GM13976 (cell line): ENCODE measurements at places on chromosomes 7 and 10.

DNA sequence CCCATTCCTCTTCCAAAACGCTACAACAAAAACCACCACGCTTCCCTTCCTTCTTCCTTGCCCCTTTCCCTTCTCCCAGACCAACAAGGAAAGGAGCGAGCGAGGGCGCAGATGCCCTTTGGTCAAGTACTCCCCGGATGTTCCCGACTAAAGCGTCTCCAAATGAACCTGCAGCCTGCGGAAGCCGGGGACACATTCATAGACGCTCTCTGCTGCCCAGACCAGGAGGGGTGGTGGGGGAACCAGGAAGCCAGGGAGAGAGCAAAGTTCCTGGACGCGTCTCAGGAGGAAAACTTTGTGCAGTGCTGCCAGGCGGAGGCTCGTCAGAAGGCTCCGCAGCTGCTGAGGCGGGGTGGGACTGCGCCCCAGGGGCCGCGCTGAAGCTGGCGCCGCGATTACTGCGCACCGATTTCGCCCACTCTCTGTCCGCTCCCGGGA, 754 bp downstream of the SEMA3D start:
- DNase-seq: peak; percentile 10

- DNase-seq: no peak
These were observed 21.8 kb upstream of the INPP5F start for GRCh38 chr10:119703903-119704508.

- DNase-seq: no peak
These were observed 27.6 kb downstream of the SNX13 start for GRCh38 chr7:17912536-17913235.

GRCh38 chr7:133609806-133610205, 356.9 kb downstream of the EXOC4 start:
- no peak for DNase-seq

DNA sequence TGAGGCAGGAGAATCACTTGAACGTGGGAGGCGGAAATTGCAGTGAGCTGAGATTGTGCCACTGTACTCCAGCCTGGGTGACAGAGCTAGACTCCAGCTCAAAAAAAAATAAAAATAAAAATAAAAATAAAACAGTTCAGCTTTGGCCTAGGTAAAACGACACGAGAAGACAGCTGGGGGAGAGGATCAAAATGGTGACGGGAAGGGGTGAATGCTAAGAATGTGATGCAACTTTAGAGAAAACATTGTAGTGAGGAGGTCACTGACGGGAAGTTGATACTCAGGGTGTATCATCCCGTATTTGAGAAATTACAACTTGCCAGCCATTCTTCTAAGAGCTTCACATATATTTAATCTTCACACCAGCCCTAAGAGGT, 1.1 kb downstream of the NDST2 start:
- DNase-seq: no peak

DNA sequence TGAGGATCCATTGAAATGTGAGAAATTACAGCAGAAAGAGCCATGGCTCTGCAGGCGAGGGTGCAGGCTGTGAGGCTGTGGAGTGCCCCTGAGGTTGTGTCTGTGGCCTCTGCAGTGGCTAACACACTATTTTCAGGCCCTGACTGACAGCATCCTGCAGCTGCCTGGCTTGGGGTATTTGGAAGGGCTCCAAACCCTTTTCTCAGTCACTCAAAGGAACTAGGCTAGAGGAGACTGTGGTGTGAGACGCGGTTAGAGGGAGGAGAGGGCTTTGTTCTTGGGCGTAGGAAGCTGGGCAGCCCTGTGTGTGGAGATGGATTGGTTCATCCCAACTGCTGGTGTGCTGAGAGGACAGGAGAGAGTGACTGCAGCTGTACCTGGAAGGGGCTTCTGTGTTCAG, 134.9 kb downstream of the RAMP3 start:
- no peak for DNase-seq

- no peak for DNase-seq
These were observed 3.5 kb upstream of the ZNF467 start for GRCh38 chr7:149776848-149777407.

GRCh38 chr7:52695973-52696595, 339.3 kb upstream of the POM121L12 start:
- no peak for DNase-seq

GRCh38 chr10:119761106-119761505, 35.3 kb downstream of the INPP5F start:
- no peak for DNase-seq

- DNase-seq: no peak
These were observed 38.1 kb downstream of the TMEM130 start for GRCh38 chr7:98831641-98832221.

- DNase-seq: no peak
These were observed 4.7 kb upstream of the LOXL4 start for GRCh38 chr10:98272656-98273055.

DNA sequence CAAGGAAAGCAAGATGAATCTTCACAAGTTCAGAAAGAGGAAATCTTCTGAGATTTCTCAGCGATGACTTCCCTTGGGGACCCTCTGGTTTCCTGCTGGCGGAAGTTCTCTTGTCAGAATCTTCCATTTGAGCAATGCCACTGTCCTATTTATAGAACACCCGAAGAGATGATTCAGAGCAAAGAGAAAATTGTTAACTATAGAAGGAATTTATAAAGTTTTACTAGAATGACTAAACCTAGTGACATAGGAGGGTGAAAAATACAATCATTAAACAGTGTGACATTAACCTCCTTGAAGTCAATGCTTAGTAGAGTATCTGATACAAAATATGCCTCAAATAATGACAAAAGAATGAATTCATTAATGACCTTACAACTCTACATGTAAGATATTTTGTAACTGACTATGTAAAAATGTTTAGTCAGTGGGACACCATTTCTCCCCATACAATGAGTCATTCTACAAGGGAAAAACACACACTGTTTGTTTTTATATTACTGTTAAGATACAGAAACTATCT, 206.5 kb upstream of the CNTNAP2 start:
- DNase-seq: no peak

DNA sequence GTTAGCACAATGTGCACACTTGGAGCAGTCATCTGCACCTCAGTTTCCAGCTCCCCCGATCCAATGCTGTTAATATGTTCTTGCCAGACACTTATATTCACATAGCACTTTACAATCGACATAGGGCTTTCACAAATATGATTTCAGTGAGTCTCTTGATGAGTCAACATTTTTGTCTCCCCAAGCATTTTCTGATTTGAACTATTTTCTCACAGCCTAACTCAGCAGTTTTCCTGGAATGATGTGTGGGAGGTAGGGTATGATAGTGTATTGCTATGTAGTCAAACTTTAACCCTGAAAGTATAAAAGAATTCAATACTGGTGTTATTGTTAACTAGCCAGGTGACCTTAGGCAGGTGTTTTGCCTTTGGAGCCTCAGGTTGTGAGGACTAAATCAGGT, 82.5 kb upstream of the LRGUK start:
- DNase-seq: no peak

- DNase-seq: no peak
These were observed 939.8 kb downstream of the SORCS1 start for GRCh38 chr10:106224676-106225075.

GRCh38 chr7:63080831-63081230, 917.8 kb upstream of the ZNF722 start:
- DNase-seq: no peak

DNA sequence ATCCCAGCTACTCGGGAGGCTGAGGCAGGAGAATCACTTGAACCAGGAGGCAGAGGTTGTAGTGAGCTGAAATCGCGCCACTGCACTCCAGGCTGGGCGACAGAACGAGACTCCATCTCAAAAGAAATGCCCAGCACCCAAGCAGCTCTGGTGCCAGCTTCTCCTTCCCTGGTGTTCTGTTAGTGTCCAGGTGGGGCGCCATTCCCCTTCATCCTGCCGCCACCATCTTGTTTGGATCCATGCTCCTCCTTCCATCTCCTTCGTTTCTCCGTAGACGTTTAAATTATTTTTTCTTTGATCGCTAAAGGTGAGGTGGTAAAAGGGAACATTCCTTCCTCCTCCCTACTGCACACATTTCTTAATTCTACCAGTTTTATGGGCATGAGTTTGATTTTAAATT, 30.3 kb downstream of the PROSER2 start:
- DNase-seq: no peak

DNA sequence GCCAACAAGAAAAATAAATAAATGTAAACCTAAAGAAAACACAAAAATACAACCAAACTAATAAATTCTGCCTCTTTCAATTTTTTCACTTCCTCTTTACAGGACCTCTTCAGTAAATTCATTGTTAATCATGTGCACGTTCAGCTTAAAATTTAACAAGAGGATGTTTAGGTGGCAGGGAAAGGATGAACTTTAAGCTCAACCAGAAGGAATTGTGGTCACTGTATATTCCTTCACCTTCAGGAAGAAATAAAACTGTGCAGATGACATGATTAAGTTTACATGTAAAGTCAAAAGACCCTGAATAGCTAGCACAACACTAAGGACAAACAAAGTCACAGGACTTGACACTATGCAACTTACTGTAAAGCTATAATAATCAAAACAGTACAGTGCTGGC, 33.0 kb downstream of the KIF5B start:
- DNase-seq: no peak

DNA sequence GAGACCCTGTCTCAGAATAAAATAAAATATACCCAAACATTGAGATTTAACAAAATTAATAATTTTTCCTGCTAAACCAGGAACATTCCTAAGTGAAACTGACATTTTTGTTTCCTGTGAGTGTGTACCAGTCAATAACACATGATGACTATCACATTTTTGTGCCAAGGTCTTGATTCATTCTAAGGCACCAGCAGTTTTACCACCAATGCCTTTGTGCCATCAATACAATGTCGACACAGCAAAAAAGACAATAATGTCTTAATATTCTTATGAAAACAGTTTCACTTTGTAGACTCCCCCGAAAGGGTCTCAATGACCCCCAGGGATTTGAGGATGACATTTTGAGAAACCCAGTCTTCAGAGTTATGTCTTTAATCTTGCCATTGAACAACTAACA, 7.2 kb upstream of the CADPS2 start:
- no peak for DNase-seq

GRCh38 chr10:63717027-63717715, 196.0 kb downstream of the REEP3 start:
- no peak for DNase-seq

DNA sequence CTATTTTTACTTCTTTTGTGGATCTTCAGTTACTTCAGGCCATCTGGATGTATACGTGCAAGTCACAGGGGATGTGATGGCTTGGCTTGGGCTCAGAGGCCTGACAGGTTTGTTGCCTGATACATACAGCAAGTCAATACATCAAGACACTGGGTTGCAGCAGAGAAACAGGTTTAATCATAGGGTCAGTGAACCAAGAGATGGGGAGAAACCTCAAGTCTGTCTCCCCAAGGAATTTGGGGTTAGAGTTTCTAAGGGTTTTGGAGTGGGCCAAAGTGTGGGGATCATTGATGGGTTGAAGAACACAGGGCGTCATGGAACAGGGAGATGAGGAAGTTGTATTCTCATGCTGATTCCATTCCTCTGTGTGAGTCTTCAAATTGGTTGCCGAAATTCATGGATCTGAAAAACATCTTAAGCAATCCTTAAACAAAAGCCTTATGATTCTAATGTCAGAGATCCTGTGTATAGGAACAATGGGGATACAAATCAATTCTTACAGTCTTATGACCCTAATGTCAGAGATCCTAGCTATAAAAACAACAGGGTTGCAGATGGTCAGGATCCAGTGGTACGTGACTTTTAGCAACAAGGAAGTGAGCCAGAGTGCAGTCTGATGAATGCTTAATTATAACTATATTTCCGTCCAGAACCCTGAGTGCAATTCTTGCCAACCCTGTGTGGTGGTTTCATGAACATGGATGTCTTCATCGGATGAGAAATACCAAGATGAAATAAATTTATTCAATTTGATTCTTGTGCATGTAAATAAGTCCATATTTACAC, 18.9 kb downstream of the OTUD1 start:
- DNase-seq: no peak
